ENCODE measurements at places on chromosomes 6 and 20.

GRCh38 chr20:3738111-3739053 lies 5.9 kb downstream of the HSPA12B start:
- no peaks in the 10 kb centered on the region for H3K4me1 ChIP-seq
- no peak overlapping the region for H3K27ac ChIP-seq
- DNase-seq, result no peak
- peaks cover 20% of the 10 kb centered on the region for H3K27me3 ChIP-seq
- H3K36me3 ChIP-seq, result no peaks in the 10 kb centered on the region

DNA sequence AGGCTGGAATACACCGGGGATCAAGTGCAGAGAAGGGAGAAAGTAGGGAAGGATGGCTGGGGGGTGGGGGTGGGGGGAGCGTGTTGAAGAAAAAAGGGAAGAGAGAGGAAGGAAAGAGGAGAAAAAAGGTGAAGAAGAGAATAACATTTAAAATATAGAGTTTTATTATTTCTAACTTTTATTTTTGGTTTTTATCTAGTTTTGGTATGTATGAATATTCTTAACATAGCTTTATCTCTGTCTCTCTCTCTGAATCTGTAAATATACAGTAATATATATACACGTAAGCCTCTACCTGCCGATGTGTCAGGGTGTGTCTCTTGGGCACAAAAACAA lies 30.0 kb downstream of the HLA-F start:
- peaks cover 11% of the 10 kb centered on the region for H3K36me3 ChIP-seq
- peak overlapping the region; percentile 96 for H3K4me3 ChIP-seq
- DNase-seq, result no peak
- H3K4me1 ChIP-seq, result peaks cover 52% of the 10 kb centered on the region
- peak overlapping the region; percentile 96 for H3K27ac ChIP-seq

- H3K36me3 ChIP-seq, result peaks cover 22% of the 10 kb centered on the region
- DNase-seq, result peak; percentile 78
- H3K27me3 ChIP-seq, result no peaks in the 10 kb centered on the region
- peaks cover 57% of the 10 kb centered on the region for H3K4me1 ChIP-seq
- H3K4me3 ChIP-seq, result peak overlapping the region; percentile 67
Observed at GRCh38 chr6:108942556-108943492, 94.6 kb downstream of the ARMC2 start.

DNA sequence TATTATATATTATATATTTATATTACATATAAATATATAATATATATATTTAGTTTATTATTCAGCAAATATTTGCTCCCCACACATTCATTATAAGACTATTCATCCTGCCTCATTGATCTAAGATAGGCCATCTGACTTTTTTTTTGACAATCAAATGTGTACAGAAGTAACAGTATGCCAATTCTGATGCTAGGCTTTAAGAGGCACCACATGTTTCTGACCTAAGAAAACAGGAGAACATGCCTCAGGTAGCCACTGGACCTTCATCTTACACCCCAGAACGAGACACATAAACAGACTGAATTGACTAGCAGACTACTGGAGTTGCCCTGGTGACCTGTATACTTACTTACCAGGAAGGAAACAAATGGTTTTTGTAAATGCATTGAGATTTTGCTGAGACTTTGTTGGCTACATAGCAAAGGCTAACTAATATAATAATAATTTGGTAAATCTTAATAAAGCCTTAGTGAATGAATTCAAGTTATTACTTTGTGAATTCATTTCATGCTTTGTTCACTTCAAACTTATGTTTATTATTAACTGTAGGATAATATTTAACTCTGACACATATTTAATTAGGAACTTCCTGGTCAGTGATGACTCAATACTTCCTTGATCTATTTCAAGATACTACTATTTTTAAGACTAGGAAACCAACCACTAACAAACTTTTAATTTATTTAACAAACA lies 13.4 kb upstream of the MYO6 start:
- H3K36me3 ChIP-seq, result no peaks in the 10 kb centered on the region
- no peaks in the 10 kb centered on the region for H3K4me1 ChIP-seq

DNA sequence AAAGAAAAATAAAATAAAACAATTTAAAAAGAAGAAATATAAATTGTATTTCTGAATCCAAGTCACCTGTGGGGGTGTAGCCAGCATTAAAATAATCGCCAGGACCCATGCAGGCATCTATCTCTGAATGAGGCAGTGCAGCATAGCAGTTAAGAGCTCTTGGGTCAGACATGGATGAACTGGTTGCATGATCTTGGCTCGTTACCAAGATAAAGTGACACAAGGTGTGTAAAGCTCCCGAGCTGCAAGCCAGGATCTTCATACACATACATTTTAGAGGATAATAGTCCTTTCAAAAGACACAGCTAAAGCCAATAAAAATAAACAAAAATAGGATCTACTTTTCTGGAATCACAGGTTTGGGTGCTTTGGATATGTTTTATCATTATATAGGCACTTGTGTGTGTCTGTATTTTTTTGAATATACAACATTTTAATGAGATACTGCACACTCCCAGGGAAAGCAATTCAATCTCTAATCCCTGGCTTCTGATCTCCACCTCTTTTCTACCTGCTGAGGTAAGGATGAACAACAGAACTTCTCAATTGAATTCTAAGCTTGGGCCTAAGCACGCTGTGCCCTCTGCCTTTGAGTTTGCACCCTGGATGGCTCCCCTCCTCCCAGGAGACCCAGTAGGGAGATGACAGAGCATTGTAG lies 8.9 kb downstream of the TRIM10 start:
- no peaks in the 10 kb centered on the region for H3K36me3 ChIP-seq
- H3K4me1 ChIP-seq, result peaks cover 4% of the 10 kb centered on the region
- H3K4me3 ChIP-seq, result no peak overlapping the region
- peaks cover 23% of the 10 kb centered on the region for H3K27me3 ChIP-seq
- H3K27ac ChIP-seq, result no peak overlapping the region

GRCh38 chr6:153003366-153003690 lies 819 bp upstream of the MTRF1L start:
- peaks cover 27% of the 10 kb centered on the region for H3K36me3 ChIP-seq
- H3K27me3 ChIP-seq, result peaks cover 5% of the 10 kb centered on the region
- peak overlapping the region; percentile 94 for H3K27ac ChIP-seq

GRCh38 chr6:100466410-100467128 lies 1.8 kb upstream of the SIM1 start:
- peak overlapping the region; percentile 6 for H3K4me3 ChIP-seq
- no peak for DNase-seq
- H3K36me3 ChIP-seq, result peaks cover 13% of the 10 kb centered on the region
- H3K27ac ChIP-seq, result peak overlapping the region; percentile 25
- H3K4me1 ChIP-seq, result peaks cover 17% of the 10 kb centered on the region
- peaks cover 87% of the 10 kb centered on the region for H3K27me3 ChIP-seq

- H3K27ac ChIP-seq, result peak overlapping the region; percentile 63
- peak; percentile 62 for DNase-seq
- no peak overlapping the region for H3K4me3 ChIP-seq
- H3K36me3 ChIP-seq, result peaks cover 12% of the 10 kb centered on the region
- H3K4me1 ChIP-seq, result peaks cover 89% of the 10 kb centered on the region
Observed at GRCh38 chr6:15327271-15327670, 81.4 kb downstream of the JARID2 start.

- no peak overlapping the region for H3K27ac ChIP-seq
- H3K4me3 ChIP-seq, result no peak overlapping the region
- no peaks in the 10 kb centered on the region for H3K36me3 ChIP-seq
- DNase-seq, result no peak
Observed at GRCh38 chr20:23046431-23046830, 3.0 kb downstream of the THBD start.

DNA sequence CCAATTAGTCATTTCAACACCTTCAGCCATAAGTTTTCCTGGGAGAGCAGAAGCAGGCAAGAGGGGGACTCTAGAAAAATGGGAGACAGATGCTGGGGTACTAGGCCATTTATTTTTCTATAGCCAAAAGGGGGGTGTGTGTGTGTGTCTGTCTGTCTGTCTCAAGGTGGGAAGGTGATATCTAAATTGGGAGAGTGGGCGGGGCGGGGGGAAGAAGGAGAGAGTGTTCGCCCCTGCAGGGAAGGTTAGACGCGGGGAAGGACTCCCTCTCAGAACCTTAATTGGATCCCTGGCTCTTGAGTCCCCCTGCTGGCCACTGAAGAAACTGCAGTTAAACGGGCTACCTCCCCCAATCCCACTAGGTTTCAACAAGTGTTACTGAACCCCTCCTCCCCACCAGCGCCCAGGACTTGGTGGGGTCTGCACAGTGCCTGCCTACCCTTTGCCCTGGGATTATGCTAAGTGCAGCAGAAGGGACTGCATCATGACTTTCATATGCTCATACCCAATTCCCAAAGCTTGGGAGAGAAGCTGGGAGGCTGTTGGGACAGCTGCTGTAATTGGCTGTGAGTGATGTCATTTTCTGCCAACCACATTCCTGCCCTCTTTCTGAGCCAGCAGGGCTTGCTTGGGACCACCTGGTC lies 45.8 kb downstream of the FOXP4 start:
- H3K4me1 ChIP-seq, result no peaks in the 10 kb centered on the region
- no peaks in the 10 kb centered on the region for H3K36me3 ChIP-seq
- H3K27me3 ChIP-seq, result no peaks in the 10 kb centered on the region
- no peak overlapping the region for H3K27ac ChIP-seq

GRCh38 chr20:57654363-57654997 lies 34.3 kb upstream of the ZBP1 start:
- H3K36me3 ChIP-seq, result peaks cover 2% of the 10 kb centered on the region
- peak; percentile 61 for DNase-seq
- H3K4me3 ChIP-seq, result no peak overlapping the region

GRCh38 chr6:147071776-147072175 lies 132.4 kb upstream of the STXBP5 start:
- no peaks in the 10 kb centered on the region for H3K4me1 ChIP-seq
- no peaks in the 10 kb centered on the region for H3K36me3 ChIP-seq
- no peaks in the 10 kb centered on the region for H3K27me3 ChIP-seq
- DNase-seq, result no peak
- H3K4me3 ChIP-seq, result no peak overlapping the region
- no peak overlapping the region for H3K27ac ChIP-seq

DNA sequence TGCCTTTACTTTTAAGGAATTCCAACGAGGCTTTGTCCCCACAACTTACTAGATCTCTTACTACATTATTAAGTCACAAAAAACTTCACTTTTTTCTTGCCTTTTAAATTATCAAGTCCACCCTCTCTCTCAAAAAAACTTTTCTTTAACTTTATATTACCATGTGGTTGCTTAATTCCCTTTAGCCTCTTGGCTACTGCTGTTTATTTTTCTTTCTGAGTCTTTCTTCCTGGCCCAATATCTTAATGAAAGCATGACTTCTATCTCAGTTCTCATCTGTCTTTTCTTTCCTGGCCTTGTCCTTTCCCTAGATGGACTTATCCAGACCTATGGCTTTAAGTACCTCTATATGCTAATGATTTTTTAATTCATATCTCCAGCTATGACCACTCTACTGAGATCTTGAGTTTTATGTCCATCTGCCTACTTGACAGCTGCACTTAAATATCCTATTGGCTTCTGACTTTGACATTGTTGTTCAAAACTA lies 710.5 kb downstream of the RFPL4B start:
- H3K27me3 ChIP-seq, result no peaks in the 10 kb centered on the region
- H3K36me3 ChIP-seq, result no peaks in the 10 kb centered on the region
- no peak overlapping the region for H3K4me3 ChIP-seq
- no peak for DNase-seq
- no peak overlapping the region for H3K27ac ChIP-seq
- no peaks in the 10 kb centered on the region for H3K4me1 ChIP-seq

DNA sequence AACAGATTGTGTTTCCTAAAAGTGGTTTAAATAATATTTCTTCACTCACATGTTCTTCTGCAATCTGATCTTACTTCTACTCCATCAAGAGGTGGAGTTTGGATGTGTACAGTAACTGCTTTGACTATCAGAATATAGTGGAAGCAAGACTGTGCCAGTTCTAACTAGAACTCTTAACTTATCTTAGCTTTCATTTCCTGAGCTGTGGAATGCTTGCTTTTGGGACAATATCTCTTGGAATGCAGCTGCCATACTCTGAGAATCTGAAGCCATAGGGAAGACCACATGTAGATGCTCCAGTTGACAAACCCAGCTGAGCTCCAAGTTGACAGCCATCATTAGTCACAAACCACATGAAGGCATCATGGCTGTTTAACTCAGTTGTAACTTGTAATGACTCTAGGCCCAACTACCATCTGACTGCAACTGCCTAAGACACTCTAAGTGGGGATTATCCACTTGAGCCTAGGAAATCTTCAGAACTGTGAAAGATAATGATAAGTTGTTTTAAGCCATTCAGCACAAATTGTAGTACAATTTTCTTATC lies 40.8 kb upstream of the MAN1A1 start:
- H3K4me3 ChIP-seq, result no peak overlapping the region
- H3K27me3 ChIP-seq, result peaks cover 1% of the 10 kb centered on the region
- no peak overlapping the region for H3K27ac ChIP-seq
- H3K36me3 ChIP-seq, result no peaks in the 10 kb centered on the region
- no peaks in the 10 kb centered on the region for H3K4me1 ChIP-seq

DNA sequence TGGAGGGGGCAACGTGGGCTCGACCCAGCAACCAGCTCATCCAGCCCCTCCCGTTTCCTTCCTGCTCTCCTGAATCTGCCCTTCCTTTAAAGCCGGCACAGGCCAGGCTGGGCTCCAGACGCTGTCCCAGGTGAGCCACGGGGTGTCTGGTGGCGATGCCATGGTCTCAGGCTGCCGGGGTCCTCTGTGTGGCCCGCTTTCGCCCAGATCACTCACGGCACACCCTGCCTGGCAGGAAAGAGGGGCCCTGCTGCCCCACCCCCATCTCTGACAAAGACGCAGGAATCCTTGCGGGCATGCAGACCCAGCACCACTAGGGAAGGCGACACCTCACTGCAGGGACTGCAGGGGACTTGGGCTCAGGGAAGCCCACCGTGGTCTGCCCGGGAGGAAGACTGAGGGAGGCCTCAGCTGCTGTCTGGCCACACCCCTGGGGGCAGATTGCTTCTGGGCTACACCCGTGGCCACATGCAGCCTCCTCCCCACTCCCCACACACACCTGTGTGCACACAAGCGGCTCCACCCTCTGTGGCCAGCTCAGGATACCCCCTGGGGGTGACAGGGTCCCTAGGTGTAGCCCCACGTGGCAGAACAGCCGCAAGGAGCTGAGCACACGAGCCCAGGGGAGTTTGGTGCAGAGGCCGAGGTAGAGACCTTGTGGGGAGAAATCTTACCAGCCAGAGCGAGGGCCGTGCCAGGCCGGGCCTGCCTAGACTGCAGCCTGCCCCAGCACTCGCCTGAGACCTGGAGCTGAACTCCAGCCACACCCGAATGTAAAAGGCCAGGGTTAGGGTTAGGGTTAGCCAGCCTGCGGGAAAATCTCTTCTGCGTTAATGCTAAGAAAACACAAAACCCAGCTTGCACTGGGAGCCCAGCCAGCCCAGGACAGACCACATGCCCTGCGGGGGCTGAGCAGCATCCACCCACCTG lies 104.6 kb downstream of the DLL1 start:
- no peak overlapping the region for H3K27ac ChIP-seq
- H3K4me1 ChIP-seq, result no peaks in the 10 kb centered on the region
- no peak overlapping the region for H3K4me3 ChIP-seq
- no peaks in the 10 kb centered on the region for H3K27me3 ChIP-seq

DNA sequence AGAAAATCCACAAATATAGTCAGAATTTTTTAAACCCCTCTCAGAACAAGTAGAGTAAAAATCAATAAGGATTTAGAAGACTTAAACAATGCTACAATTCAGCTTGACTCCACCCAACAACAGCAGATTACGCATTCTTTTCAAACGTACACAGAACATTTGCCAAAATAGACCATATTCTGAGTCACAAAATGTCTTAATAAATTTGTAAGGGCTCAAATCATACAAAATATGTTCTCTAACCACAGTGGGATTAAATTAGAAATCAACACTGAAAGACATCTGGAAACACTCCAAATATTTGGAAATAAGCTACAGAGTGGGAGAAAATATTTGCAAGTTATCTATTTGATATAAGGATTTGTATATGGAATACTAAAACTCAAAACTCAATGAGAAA lies 164.2 kb upstream of the AKAP12 start:
- H3K4me1 ChIP-seq, result no peaks in the 10 kb centered on the region
- H3K27me3 ChIP-seq, result no peaks in the 10 kb centered on the region
- no peak overlapping the region for H3K27ac ChIP-seq
- no peak overlapping the region for H3K4me3 ChIP-seq

- H3K36me3 ChIP-seq, result no peaks in the 10 kb centered on the region
- no peak for DNase-seq
- H3K4me1 ChIP-seq, result no peaks in the 10 kb centered on the region
- no peak overlapping the region for H3K27ac ChIP-seq
Observed at GRCh38 chr6:115932481-115932880, 128.2 kb downstream of the FRK start.

Measured in activated CD4-positive, alpha-beta T cell treated with anti-CD3 and anti-CD28 coated beads, Interleukin-2, amount 10 ng/mL, durations not matched to agents 7 days and 5 days (primary cell).